Neuronal stem cell (in vitro differentiated cells): ENCODE measurements at places on chromosomes 6 and 20.

DNA sequence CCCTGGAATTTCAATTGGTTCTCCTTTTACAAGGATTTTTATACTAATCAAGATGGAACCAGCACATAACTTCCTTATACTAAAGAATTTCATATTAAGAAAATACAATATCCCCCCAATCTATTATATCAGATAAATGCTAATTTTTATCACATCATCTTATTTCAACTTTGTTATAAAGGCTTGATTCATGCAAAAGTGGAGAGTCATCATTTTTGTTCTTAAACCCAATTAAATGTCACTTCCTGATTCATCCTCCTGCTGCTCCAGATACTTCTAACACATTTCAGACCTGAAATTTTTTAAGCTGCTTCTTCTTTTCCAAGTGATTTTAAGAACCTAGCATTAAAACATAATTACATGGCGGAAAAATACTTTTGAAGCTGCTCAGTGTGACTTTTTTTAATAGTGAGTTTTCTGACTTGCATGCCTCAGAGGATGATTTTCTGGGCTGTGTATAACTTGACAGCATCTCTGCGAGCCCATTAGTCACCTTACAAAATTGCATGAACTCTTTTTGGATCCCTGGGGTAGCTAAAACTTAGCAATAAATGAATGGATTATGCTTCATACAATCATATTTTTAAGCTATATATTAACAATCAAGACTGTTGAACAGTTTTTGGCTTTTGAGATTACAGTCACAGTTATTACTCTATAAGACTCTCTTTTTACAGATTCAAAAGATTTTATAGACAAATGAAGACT, 134.1 kb downstream of the ELOVL4 start:
- no peak for DNase-seq

- peak; percentile 42 for DNase-seq
These were observed 719 bp downstream of the SMPD2 start for GRCh38 chr6:109441069-109441816.

DNA sequence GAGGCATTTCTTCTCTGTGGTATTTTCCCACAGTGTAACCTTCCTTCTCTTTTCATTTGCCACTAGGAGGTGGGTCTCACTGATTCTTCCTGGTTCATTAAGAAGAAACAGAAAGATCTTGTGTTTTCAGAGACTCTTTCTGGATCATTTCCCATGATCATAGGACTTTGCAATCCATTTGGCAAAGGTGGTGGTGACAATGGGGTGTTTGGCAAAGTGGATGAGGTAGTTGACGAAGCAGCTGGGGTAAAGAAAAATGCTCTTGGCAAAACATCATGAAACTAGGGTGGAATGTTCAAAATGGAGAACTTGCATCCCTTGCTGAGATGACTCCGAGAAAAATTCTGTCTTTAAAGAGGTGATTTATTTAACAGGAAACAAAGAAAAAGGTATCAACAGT, 50.6 kb downstream of the TRAF3IP2 start:
- no peak for DNase-seq

DNA sequence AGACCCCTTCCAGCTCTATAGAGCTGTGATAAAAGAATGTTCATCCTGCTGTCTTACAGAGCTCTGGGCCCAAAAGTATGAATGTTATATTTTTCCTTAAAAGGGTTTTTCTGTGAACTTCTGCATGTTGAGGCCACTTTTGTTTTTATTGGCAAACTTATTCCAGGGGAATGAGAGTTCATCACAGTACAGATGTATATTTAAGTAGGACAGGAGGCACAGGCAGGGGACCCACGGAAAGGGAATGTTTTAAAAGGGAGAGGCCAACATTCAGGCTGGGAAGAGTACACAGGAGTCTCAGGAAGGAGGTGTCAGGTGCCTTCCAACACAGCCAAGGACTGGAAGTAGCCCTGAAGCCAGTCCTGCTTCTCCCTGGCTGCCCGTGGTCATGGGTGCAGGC, 148.4 kb downstream of the EYA2 start:
- no peak for DNase-seq

- DNase-seq, result no peak
These were observed 100.7 kb upstream of the HMGN3 start for GRCh38 chr6:79335133-79335674.

DNA sequence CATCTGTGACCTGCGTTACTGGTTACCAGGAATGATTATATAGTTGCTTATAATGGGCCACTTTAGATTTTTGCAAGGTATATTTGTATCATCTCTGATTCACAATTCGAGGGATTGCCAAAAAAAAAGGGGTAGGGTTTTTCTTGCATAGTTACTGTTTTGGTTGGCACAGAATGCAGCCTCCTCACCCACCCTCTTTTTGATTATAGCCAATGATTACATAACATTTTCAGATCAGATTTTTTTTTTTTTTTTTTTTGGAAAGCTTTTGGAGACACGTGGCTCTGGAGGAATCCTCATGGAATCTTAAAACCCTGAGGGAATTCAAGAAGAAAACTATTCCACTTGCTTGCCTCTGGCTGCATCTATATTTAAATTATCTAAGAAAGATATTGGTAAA, 53.7 kb downstream of the UST start:
- DNase-seq, result no peak

DNA sequence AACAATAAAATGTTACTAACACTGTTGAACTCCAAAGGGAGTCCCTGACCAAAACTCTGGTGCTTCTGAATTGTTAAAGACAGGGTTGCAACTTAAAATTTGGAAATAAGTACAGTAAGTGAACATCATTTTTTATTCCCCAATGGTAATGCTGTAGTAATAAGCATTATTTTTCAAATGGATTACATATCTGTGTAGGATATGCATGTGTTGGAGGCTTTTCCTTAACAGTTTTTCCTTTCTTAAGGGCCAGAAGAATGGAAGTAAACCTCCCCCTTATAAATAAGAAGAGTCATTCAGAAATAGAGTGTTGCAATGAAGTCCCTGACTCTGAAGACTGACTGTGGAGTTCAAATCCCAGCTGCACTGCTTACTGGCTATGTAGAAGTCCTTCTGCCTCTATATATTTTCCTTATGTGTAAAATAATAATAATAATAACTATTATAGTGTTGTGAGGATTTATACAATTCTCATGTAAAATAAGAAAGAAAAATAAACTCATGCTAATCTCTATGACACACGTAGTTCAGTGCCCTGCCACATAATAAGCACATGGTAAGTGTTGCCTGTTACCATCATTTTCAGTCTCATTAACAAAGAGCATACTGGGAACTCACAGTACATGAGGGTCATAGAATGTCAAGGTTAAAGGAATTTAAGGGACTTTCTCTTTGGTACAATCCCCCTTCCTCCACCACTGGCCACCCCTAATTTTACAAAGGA, 129.8 kb upstream of the SMLR1 start:
- no peak for DNase-seq

DNA sequence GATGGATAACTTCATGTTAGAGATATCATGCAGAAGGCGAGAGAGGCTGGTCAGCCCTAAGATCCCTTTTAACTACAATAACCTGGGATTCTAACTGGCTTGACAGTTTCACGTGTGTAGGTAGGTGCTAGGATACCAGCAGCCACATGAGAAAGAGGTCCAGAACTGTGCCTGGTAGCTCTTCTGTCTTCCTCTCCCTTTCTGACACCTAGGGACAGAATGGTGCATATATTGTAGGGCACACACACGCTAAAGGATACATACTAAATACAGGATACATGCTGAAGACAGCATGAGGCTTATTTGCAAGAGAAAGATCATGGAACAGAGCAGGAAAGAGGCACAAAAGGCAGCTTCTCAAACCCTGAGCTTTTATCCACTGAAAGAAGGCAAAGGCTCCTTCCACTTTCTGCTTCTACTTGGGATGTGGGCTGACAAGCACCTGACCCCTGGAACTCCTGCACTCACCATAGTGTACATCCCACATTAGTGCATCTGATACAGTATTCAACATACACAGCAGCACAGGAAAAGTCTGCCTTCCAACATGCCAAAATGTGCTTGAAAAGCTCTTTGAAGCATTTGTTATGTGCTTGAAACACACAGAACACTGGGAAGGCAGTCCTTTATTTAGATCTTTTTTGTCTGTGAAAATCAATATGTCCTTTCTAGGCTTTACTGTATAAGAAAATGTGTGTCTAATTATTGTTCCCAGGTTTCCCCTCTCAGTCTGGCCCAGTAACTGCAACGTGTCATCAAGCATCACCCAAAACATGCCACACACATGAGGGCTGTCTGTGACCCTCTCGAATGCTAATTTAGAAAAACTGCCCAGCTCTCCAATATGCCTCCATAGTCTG, 3.2 kb downstream of the SLC22A23 start:
- DNase-seq, result no peak

- no peak for DNase-seq
These were observed 4.9 kb downstream of the PKIG start for GRCh38 chr20:44587035-44587980.

- no peak for DNase-seq
These were observed 150.2 kb downstream of the CDKAL1 start for GRCh38 chr6:20684474-20684873.

DNA sequence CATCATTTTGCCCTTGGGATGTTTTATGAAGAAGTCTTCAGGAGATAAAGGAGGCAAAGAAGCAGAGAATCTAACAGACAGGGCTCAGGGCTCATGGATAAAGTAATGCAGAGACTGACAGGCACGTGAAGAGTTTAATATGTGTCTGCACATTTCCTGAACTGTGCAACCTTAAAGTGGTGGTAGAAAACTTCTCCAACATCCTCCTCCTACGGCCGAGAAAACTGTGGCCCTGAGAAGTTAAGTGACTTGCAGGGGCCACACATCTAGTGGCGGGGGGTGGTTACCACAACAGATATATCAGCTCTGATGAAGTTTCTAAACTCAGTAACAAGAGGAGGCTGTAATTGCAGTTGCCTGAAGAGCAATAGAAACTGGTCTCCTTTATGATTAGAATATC, 61.0 kb downstream of the SOBP start:
- DNase-seq, result no peak
